ENCODE measurements at places on chromosomes 3 and 15.

GRCh38 chr15:40790718-40791117 lies 16.2 kb upstream of the ZFYVE19 start:
- DNase-seq = no peak

- DNase-seq = no peak
These were observed 148.1 kb downstream of the NEK11 start for GRCh38 chr3:131174752-131175151.

- DNase-seq = no peak
These were observed 417.5 kb downstream of the TUSC7 start for GRCh38 chr3:117126946-117127546.

- DNase-seq = no peak
These were observed 159.5 kb downstream of the C3orf70 start for GRCh38 chr3:184993394-184993793.

GRCh38 chr3:19711160-19711782 lies 222.7 kb downstream of the EFHB start:
- no peak for DNase-seq

GRCh38 chr15:41974041-41974440 lies 1.7 kb upstream of the EHD4 start:
- DNase-seq = no peak

- DNase-seq = no peak
These were observed 27.5 kb downstream of the SMAD3 start for GRCh38 chr15:67092752-67093503.

DNA sequence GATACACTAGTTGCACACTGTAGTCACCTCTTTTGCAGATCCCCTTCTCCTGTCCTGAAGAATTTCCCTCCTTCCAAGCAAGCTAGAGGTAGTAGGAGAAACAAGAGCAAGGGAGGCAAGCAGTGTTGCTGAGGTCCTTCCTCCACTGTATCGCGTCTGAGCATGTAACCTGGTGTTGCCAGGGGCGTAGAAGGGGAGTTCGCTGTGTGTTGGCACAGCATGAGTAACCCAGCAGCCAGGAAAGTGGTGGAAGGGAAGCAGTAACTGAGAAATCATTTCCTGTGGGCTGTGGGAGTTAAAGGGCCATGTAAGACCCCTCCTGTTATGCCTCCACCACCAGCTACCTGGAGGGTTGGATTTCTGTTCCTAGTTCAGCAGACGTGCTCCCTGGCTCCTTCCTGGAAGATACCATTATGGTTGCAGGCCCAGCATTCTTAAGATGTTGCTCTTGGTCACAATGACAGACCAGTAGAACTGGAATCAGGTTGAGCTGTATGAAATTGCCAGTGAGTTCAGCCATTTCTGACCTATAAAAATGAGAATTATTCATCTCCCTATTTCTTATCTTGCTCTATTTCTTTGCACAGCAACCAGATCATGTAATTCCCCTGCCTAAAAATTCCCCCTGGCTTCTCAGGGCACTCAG lies 215.3 kb upstream of the TOPAZ1 start:
- DNase-seq = no peak

DNA sequence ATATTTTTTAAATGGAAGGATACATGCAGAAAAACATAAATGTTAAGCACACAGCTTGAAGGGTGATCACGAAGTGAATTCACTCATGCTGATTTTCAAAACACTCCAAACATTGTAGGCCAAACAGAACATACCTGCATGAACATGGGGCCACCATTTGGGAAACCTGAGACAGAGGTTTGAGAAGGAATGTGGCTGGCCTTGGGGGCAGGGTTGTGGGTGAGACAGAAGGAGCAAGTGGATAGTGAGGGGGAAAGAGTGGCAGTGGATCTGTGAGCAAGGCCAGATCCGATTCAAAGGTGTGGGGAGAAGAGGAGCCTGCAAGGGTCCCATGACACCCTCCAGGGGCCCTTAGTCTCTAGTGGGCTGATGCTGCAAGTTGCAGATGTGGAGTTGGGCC lies 94.9 kb downstream of the HMG20A start:
- DNase-seq = no peak

DNA sequence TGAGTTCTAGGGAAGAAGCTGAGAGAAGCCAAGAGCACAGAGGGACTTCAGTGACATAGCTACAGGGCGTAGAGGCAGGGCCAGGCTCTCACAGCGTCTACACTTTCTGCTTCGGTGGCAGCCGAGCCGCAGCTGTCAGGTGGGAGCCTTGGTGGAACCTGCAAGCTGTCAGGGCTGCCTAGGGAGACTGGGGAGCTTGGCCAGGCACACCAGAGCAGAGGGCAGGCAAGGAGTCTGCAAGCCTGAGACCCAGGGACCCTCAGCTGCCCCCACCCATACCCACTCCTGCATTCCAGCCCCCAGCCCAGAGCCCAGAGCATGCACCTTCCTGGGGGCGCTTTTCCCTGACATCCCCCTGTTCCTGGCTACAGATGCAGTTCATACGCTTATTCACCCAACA lies 13.4 kb upstream of the KLF15 start:
- DNase-seq = no peak

DNA sequence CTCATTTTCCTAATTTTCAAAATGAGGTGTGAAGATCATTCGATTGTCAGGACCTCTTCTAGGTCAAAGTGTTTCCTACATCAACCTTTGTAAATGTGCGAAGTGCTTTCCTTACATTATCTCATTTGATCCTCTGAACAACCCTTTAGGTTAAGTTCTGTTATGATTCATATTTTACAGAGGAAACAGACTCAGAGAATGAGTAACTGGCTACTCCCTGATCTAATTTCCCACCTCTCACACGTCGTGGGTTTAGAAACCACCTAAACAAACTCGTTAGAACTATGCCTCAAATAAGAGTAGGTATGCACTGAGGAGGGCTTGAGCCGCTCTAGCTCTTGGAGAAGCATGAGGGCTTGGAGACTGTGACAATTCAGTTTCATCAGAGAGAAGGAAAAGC lies 148.6 kb downstream of the CD47 start:
- peak; percentile 13 for DNase-seq

- DNase-seq = no peak
These were observed 55.3 kb downstream of the CCK start for GRCh38 chr3:42210726-42211125.

DNA sequence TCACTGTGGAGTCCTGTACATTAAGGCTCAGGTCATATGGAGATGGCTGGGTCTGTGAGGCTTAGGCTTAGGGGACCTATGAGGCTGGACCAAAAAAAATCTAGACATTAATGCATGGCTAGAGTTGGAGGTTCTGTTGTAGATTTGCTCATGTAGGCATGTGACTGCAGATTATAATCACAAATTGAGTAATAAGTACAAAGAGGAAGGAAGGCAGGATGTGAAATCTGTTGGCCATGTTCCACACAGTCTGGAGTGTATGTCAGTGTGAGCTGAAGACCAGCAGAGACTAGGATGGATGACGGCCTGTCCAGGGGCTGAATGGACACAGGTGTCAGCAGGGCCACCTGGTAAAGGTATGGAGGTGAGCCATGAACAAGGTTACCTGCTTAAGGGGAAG lies at the start of gene ST3GAL6:
Gene ST3GAL6, plus strand, starts transcription at position 265 of the 400 bp plus-strand sequence. CDS start 5,101 bp downstream, outside the sequence.
- no peak for DNase-seq

- no peak for DNase-seq
These were observed 40.8 kb downstream of the CMSS1 start for GRCh38 chr3:99858469-99858868.

- DNase-seq = no peak
These were observed 95.9 kb upstream of the NLGN1 start for GRCh38 chr3:173301647-173302046.

DNA sequence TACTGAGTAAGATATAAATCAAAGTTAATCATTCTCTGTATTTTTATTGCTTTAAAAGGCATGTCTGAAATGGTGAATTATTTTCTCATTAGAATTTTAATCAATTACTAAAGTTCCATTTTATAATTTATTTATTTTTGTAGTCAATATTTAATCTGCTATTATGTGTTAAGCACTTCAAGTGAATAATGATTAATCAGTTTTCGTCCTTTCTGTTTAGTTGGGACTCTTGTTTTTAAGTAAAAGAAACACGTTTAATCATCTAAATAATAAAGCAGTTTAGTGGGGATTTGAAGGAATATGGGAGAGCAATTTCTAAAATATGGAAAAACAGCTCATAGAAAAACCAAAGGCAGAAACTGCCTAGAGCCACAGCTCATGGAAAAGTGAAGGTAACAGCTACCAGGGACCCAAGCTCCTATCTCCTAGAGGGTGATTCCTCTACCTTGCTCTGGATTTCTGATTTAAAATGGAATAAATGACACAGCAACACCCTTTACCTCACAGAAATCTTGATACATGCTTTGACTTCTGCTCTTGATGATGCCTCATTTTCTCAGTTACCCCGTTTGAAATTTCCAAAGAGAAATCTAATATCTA lies 28.0 kb upstream of the SUCNR1 start:
- no peak for DNase-seq

DNA sequence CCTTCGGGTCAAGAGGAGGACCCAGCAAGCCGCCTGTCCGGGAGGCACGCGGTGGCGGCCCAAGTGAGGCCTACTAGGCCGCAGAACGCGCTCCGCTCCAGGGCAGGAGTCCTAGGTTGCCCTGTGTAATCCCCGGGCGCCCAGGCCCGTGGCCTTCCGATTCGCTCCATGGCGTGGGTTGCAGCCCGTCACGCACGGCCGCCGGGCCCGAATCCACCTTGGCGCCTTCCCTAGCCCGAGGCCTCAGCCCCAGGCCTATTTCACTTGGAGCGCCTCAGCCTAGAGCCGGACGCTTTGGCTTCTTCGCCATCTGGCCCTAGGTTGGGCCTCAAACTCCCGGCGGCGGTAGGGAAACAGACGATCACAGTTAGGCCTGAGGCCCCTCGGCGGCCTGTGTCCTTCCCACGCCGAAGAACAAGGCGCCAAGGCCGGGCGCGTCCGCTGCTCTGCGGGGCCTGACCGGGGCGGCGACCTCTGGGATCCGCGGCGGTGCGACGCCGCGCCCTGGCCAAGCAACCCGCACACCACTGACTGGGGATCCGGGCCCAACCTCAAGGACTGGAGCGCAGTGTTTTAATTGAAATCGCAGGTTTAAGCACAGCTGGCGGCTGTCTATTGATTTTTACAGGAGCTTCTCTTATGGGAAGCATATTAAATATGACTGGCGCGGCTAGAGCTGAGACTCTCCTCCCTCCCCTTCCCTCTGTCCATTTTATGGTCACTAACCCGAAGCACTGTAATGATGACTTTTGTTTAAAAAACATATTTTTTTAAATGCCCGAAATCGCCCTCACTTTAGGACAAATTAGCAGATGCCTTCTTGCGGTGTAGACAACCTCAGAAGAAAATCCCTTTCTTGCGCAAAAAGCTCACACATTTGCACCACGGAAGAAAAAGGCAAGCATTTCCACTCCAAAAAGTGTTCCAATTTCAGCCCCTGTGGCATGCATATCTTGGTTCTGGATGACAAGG lies 3.8 kb upstream of the FEZF2 start:
- no peak for DNase-seq

GRCh38 chr3:116059421-116060096 lies 385.7 kb downstream of the LSAMP start:
- no peak for DNase-seq

DNA sequence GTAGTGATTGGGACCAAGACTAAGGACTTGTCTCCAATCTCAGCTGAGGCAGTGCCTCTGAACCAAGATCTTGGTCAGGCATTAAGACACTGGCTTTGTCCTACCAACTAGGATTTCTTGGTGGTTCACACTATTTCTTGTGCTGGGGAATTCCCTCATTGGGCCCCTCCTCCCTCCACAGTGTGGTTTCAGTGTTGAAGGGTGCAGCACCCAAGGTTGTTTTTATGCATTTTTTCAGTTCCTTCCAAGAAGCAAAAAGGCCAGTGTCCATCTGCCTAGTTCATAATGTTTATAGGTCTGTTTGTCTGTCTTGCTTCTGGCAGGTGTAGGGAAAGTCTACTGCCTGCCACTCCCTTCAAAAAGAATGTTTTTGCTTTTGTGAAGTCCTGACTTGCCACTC lies 10.6 kb upstream of the ITPKA start:
- DNase-seq = peak; percentile 83

GRCh38 chr3:25349095-25349494 lies 79.0 kb upstream of the RARB start:
- DNase-seq = no peak

DNA sequence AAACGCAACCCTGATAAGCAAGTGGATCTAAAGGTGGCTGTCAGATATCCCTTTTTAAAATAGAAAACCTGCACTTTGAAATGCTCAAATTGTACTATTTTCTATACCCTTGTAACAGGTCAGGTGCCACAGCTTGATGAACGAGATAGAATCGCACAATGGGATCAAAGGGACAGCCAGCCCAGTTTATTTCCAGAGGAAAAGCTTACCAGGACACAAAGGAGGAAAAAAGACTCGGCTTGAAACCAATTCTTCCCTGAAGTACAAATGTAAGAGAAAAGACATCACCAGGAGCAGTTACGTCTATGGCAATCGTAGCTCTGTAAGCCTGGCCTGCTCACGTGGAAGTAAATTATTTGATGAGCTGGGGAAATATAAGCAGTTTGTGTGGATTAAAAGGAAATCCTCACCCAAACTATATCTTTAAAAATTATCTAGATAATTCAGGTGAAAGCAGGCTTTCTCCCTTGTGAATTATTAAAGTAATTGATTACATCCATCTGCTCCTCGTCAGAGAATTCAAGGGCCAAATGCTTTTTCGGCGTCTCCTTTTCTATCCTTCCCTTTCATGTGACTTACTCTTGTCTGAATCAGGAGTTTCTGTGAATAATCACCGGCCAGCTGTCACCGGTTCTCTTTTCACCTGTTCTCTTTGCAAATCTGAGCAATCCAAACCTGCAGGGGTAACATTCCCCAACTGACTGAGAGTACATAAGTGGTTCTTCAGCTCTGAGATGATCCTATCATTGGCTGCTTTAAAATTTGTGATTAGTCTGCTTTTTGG lies 339.2 kb upstream of the ONECUT1 start:
- DNase-seq = no peak

- peak; percentile 72 for DNase-seq
These were observed 4.4 kb downstream of the ITIH3 start for GRCh38 chr3:52798978-52799476.

DNA sequence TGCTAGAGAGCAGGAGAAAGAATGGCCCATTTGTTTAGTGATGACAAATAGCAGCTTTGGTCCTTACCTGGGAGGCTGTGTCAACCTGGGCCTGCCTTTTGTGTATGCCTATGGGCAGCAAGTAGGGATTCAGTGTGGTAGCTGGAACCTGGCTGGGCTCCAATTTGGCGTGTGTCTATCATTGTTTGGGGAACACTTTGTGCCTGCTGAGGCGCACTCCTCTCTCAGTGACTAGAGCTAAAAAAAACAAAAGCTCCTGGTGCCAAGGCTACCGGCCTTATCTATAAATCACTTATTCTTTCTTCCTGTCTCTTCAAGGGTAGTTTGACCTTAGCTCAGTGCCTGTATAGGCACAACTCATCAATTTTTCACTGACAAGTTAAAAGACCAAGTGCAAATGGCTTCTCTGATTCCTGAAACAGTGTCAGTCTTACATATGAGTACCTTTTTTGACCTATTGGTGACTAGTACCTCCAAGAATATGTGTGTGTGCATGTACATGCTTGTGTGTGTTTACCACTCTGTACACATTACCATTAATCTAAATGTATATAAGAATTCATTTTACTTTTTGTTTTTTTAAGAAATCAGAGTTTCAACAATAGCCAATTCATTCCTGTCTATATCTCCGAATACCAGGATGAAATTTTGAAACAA lies 54.6 kb downstream of the GMNC start:
- DNase-seq = no peak
